BE2C (cell line): ENCODE measurements at places on chromosomes 5 and 9.

DNA sequence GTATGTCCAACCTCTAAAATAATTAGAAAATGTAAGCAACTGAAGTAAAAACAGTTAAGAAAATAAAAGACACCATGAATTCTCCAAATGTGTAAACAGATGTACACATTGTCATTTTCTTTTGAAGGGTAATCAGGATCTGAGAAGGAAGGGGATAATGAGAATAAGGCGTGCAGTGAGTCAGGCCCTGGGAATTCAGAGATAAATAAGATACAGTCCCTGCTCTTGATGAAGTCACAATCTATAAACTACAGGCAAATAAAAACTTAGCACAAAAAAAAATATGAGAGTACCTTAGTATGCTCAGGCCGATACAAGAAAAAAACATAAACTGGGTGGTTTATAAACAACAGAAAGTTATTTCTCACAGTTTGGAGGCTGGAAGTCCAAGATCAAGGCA lies 315.3 kb downstream of the DNAH5 start:
- DNase-seq, result no peak

- peak; percentile 39 for DNase-seq
Observed at GRCh38 chr9:93096131-93096802, at the start of gene CARD19. Gene CARD19, plus strand, starts transcription at chr9:93096217. Its CDS starts 129 bp downstream, at chr9:93096346.

- no peak for DNase-seq
Observed at GRCh38 chr5:21701317-21701716, 1151.8 kb downstream of the CDH12 start.

DNA sequence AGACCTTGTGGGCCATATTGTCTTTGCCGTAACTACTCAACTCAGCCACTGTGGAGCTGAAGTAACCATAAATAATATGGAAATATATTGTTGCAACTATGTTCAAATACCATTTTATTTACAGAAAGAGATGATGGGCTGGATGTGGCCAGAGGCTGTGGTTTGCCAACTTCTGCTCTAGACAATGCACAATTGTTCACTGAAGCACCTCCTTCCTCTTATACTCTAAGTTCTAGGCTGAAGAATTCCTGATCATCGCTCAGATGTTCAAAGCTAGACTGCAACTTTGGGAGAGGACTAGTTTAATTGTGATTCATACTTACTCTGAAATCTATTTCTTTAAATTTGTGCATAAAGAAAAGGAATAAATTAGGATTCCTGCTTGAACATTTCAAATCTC lies 245.0 kb downstream of the TAF11L14 start:
- no peak for DNase-seq

DNA sequence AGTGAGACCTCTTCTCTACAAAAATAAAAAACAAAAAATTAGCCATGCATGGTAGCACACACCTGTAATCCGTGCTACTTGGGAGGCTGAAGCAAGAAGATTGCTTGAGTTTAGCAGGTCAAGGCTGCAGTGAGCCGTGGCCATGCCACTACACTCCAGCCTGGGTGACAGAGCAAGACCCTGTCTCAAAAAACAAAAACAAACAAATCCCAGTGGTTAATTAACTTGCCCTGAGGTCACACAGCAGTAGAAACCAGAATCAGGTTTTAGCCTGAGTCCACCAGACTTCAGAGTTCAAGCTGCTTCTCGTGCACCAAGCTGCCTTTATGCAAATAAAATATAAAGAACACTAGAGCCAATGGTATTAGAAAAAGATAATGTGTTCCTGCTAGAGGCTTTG lies 169.7 kb downstream of the GOLPH3 start:
- no peak for DNase-seq

- peak; percentile 85 for DNase-seq
Observed at GRCh38 chr5:141681695-141682641, at the start of gene ARAP3. Gene ARAP3, minus strand, starts transcription at chr5:141682230. Its CDS starts 1,744 bp downstream, at chr5:141680486.

DNA sequence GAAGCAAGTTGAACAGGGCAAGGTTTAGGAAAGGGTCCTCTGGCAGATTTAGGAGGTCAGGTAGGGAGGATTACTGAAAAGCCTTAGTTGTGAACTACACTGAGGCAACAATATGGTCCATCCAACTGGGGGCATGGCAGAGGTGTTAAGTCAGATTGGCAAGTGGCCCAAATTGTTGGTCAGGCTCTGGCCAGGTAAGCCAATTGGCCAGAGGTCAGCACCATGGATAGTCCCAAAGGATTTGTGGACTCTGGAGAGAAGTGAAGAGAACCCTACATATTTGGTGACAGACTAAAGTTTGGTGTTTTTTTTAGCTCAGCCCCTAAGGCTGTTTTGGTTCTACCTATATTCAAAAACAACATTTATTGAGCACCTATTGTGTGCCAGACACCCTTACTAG lies 39.1 kb upstream of the RASGRF2 start:
- no peak for DNase-seq
